ENCODE measurements at places on chromosomes 12 and 14.

DNA sequence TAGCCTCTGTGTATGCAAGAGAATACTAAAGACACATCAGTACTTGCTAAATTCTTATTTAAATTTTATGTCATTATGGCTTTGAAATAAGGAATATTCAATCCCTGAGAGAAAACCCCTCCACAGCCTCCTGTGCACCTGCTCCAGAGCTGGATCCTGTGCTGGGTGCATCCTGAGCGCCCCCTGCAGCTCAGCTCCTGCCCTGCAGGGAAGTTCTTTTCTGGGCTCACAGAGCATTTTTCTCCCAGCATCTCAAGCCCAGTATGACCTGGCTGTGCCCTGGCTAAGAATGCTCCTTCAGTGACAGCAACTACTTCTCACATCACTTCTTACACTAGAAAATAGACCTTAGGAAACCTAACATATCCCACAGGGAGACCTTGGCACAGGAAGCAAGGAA is 1211.7 kb downstream of the TMEM121 start:
- DNase-seq, result no peak

- DNase-seq, result no peak
These were observed 15.1 kb downstream of the ZDHHC22 start for GRCh38 chr14:77126461-77126990.

DNA sequence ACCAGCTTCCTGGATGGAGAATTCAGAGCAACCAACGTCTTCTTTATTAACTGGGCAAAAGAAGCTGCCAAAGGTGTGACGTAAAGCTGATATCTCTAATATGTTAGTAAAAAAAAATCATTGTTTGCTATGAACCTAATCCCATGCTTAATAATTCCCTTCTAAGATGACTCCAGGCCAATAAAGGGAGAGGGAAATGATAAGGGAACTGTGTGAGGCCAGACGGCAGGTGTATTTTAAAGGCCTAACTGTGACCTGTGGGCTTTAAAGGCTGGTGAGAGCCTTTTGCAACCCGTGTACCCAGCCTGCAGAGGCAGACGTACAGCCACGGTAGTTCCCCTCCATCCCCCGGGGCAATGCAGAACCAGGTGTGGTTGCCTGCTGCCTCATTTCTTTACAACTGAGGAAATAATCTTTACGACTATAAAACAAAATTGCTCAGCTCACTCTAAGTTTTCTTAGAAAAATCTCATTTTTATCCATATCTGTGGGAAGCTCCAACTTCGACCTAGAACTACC is 370.6 kb downstream of the EGLN3 start:
- no peak for DNase-seq

GRCh38 chr12:83276904-83277303 is 590.2 kb downstream of the TMTC2 start:
- no peak for DNase-seq

DNA sequence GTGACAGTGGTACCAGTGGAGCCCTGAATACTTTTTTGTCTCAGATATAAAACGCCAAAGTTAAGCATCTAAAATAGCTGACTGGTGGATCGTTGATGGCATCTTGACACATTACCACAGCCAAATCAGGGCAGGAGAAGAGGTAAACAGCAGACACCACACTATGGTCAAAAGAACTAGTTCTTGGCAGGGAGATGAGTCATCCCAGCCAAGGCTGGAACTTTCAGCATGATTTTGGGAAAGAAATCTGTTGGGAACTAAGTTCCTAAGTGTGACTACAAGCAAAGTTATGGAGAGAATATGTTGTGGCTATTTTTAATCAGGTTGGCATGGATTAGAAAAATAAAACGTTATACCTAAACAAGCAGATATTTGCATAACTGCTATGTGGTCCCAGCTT is 36.9 kb downstream of the LGR5 start:
- no peak for DNase-seq

GRCh38 chr14:101681795-101682194 is 79.7 kb upstream of the PPP2R5C start:
- no peak for DNase-seq

- no peak for DNase-seq
These were observed 33.6 kb downstream of the CTSG start for GRCh38 chr14:24542346-24542936.

GRCh38 chr12:88339966-88340365 is 197.9 kb downstream of the TMTC3 start:
- no peak for DNase-seq

GRCh38 chr14:54640506-54640905 is 73.6 kb downstream of the SAMD4A start:
- no peak for DNase-seq

GRCh38 chr14:98919434-98919833 is 352.6 kb downstream of the BCL11B start:
- DNase-seq, result no peak

DNA sequence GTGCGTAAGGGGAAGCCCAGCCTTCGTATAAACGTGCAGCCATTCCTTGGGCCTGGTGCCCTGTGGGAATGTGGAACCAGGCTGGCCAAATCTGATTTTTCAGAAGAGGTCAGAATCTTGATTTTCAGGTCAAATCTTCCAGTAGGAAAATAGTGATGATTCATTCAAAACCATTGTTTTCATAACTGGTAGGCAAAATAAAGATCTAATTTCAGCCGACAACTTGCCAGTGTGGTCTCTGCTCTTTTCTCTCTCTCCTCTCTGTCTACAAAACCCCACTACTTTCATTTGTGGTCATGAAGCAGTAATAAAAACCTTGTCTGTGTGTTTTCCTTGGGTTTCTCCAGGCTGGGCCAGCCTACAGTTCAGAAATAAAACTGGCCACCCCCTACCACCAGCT is 135.1 kb downstream of the RBM19 start:
- no peak for DNase-seq

DNA sequence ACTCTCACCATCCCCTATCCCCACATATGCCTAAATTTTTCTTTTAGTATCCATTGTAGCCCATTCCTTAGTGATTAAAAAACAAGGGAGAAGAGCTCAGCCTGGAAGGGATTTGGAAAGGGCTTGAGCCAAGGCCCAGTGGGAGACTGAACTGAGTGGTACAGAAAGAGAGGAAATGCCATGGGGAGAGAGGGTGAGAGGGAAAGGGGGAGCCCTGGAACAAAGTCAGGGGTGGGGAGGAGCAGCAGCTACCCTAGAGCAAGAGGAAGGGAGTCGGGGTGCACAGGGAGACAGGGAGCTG is 2.6 kb upstream of the ATN1 start:
- no peak for DNase-seq

DNA sequence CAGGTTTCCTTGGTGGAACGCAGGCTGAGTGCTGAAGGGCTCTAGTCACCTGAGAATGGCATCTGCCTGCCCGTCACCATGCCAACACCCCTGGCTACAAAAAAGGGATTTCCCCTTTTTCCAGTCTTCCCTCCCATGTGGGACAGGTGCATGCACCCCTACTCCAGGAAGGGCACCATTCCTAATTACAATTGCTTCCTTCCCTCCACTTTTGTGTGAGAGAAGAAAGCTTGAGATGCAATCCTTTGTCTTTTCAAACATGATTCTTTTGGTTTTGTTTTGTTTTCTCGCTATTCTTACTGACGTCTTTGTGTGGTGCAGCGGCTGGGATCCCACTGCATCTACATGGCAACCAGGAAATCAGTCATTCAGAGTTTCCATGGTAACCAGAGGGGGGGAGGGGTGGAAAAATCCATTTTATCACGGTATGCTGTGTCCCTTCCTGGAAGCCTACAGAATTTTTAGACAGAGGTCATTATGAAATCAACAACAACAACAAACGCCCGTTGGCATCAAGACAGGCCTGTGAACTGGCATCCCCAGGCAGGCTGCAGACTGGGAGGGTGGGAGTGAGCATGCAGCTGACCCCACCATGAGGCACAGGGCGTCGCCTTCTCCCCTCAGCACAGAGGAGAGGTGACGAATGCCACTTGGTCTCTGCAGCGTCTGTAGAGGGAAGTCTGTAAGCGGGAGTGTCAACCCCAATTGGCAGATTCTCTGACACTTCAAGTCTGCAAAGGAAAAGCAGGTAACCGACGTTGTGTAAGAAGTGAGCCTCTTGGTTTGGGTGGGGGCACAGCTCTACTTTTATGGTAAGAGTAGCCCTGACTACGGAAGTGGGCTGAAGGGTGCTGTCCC is 13.6 kb upstream of the GNG2 start:
- peak; percentile 83 for DNase-seq

All from activated naive CD8-positive, alpha-beta T cell treated with anti-CD3 and anti-CD28 coated beads, Interleukin-2, amount 50 U/mL, for 24 hours (primary cell).